ENCODE measurements at places on chromosomes 7 and 10.

DNA sequence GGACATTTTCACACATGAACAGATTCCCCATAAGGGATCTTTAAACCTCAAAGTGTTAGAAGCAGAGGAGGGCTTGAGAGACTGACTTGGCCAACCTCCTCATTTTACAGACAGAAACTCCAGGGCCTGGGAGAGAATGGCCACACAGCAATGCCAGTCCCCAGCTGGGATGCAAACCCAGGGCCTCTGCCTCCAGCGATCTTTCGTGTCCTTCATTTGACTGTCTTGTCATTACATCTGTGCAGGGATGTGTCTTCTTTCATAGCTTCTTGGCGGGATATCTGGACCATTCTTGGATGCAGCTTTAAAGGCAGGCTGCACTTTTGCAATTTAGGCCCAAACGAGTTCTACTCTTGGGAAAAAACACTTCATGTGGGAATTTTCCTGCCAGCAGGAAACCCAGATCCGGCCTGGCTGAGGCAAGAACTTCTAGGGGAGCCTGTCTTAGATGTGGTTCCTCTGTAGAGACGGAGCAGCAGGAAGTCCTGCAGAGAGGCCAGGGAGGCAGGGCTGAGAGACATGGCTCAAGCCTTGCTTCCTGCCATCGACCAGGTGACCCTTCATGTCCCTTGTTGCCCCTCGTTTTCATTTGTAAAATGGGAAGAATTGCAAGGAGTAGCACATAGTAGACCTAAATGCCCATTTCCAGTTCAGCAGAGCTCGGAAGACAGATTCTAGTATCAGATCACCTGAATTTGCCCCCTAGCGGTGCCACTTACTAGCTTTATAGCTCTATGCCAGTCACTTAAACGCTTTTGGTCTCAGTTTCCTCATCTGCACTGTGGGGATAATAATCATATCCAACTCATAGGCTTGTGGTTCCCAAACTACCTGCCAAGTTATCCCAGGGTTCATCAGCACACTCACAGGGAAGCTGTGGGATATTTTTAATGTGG lies 43.9 kb upstream of the SLC29A3 start:
- DNase-seq = no peak

DNA sequence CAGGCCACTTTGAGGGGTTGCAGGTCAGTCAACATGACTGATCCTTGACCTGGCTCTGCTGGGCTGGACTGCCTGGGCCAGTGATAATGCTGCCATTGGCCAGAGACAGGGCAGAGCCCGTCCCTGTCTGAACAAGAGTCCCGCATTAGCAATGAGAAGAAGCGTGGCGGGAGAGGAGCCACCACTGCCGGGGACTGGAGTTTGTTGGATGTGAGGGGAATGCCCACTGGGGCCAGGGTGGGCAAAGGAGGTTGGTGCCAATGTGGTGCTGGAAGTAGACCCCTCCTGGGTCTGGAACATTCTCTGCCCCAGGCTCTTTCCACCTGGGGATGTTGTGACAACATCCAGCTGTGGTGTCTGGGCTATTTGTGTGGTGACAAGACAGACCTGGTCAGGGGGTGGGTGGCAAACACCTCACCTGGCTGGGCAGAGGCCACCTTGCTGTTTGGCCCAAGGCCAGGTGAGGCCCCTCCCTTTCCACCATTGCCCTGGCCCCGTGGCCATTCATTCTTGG lies 7.6 kb downstream of the SAP25 start:
- DNase-seq = no peak

DNA sequence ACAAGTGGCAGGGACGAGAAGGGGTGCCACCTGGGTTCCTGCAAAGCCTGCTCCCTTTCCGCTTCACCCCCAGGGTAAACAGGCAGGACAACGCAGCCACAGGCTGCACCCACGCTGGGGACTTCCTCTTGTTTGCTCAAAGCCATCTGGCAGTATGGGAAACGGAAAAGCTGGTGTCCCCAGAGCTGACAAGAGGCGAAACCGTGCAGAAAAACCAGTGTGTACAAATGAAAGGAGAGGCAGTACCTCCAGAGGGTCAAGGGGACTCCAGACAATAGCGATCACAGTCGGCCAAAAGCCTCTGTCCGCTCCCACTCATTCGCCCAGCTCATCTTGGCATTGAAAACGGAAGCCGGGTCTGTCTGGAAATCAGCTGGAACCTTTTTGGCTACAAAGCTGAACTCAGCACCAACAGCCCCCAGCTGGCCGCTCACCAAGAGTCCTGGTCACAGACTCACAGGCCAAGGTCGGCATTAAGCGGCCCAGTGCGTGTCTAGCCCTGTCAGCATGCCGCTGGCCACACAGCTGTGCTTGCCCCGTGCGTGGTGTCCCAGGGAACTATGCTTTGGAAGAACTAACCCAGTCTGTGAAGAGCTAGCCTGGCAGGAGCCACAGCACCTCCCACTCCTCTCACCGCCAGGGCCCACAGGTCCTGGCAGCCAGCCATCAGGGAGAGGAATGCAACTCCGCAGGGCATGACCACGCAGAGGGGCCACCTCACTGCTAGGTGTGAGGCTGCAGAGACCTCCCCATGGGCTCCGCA lies 10.4 kb downstream of the TNS3 start:
- peak; percentile 53 for DNase-seq

DNA sequence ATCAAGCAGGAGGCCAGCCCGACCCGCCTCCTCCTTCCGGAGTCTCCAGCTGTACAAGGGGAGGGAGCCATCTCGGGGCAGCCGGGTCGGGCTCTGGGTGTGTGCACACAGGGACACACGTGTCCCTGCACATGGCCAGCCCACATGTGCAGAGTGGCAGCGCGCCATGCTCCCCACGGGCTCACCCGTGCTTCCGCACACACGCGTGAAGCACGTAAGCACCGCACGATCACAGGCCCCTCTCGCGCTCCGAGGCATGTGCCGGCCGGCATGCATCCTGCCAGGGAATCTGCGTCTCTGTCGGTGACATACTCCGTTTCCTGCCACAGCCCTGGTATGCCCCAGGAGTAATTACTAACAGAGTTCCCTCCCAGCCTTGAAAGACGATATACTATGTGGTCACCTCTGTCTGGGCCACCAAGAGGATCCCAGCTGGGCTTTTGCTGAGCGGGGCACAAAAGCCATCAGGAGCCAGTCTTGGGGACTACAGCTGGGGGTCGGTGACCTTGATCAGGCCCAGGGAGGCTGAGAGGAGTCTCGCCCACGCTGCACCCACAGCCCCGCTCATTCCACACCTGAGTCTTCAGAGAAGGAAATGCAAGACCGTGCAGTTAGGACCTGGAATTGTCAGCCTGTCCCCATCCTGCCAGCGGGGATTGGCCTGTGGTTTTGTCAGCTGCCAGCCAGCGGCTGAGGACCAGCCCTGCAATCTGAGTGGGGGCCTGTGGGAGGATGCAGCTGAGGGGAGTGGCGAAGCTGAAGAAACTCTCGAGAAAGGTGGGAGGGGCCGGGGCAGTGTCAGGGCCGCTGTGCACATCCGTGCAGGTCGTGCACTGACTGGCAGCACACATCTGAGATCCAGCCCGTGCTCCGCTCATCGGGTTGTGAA lies 11.0 kb upstream of the LFNG start:
- peak; percentile 70 for DNase-seq

- no peak for DNase-seq
These were observed 120.9 kb downstream of the BUB3 start for GRCh38 chr10:123275136-123275564.

GRCh38 chr7:135859538-135859937 lies 110.9 kb upstream of the FAM180A start:
- DNase-seq = no peak

DNA sequence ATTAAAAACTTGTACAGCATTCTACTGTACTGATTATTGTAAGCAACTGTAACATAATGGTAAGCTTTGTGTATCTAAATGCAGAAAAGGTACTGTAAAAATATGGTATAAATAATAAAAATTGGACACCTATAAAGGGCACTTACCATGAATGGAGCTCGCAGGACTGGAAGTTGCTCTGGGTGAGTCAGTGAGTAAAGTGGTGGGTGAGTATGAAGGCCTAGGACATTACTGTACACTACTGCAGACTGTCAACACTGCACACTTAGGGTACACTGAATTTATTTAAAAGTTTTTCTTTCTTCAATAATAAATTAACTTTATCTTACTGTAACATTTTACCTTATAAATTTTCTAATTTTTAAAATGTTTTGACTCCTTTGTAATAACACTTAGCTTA lies 118.6 kb upstream of the ASAH2 start:
- DNase-seq = peak; percentile 52

DNA sequence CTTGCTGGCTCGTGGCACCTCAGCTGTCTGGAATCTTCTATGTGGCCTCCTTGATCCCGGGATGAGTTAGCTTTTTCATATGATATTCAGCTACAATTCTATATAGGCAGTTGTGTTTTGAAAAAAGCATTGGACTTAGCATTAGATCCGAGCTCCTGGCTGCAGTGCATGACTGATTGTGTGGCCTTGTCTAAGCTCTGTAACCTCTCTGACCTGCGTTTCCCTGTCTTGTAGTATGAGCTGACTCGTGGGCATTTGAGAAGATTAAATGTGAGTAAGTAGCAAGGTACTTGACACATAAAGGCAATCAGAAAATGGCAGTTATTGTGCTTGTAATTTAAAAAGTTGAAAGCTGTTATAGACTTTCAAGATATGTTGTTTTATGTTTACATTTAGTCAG lies 85.9 kb downstream of the CCNY start:
- peak; percentile 35 for DNase-seq

DNA sequence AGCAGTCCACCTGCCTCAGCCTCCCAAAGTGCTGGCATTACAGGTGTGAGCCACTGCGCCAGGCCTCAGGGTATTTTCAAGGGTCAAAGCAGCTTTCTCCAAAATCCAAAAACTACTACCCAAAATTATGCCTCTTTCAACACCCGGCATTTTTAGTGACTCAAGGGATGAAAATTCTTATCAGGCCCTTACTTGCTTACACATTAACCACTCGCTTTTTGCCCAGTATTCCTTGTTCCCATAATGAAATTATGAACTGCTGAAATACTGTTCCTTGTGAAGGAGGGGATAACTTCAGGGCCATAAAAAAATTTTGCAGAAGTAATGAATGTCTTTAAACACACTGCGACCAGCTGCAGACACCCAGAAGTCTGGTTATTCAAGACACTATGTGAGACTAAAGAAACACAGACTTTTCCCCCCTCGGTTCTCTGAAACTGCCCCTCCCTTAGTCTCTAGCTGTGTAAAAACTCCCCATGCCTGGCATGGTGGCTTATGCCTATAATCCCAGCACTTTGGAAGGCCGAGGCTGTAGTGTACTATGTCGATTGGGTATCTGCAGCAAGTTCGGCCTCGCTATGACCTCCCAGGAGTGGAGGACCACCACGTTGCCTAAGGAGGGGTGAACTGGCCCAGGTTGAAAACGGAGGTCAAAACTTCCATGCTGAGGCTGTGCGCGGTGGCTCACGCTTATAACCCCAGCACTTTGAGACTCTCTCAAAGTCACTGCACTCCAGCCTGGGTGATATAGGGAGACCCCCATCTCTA lies 12.0 kb downstream of the FXYD4 start:
- DNase-seq = peak; percentile 49

GRCh38 chr7:66142996-66143395 lies 28.3 kb downstream of the CRCP start:
- peak; percentile 94 for DNase-seq

GRCh38 chr7:21454182-21454581 lies 26.3 kb downstream of the SP4 start:
- no peak for DNase-seq

DNA sequence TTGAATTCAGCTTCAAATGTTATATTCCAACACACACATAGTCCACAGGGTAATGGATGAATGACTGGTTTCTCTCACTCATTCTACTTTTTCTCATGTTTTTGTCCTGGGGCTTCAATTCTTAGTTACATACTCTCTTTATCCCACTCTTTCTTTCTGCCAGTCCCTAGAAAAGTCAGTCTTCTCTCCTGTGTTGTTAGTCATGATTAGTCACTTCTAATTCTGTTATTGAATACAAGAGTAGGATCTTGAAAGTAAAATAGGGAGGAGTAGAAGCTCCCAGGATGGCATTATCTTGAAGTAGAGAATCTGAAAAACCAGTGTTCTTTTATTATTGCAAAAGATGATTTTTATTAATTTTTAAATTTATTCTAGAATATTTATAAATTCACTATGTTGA lies 45.5 kb upstream of the CALCR start:
- DNase-seq = peak; percentile 46

DNA sequence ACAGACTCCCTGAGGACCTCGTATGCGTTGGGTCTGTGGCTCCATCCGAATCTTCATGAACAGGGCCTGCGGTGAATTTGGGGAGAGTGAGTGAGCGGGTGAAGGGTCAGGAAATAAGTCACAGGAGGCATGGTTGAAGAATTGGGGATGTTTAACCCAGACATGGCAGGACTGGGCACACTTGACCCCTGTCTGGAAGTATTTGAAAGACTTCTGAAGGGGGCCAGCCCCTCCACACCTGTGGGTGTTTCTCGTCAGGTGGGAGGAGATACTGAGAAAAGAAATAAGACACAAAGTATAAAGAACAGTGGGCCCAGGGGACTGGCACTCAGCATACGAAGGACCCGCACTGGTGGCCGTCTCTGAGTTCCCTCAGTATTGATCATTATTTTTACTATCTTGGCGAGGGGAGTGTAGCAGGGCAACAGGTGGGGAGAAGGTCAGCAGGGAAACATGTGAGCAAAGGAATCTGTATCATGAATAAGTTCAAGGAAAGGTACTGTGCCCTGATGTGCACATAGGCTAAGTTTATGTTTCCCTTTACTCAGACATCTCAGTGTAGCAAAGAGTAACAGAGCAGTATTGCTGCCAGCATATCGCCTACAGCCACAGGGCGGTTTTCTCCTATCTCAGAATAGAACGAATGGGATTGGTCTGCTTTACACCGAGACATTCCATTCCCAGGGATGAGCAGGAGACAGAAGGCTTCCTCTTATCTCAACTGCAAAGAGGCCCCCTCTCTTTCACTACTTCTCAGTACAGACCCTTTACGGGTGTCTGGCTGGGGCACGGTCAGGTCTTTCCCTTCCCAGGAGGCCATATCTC lies 38.2 kb upstream of the PFKFB3 start:
- no peak for DNase-seq
